ENCODE measurements at places on chromosomes 2 and 18.

DNA sequence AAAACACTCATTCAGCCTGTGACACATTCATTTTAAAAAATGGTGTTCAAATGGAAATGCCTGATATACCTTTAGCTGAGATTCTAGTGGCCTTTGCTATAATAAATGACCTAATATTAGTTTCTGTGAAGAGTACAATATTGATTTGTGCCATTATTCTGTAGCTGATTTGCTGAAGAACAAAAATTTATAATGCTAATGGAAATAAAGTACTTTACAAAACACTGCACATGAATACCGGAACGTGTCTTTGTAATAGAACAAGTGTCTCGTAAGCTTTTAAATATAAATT is 138.7 kb downstream of the WDR7 start:
- no peak for DNase-seq

DNA sequence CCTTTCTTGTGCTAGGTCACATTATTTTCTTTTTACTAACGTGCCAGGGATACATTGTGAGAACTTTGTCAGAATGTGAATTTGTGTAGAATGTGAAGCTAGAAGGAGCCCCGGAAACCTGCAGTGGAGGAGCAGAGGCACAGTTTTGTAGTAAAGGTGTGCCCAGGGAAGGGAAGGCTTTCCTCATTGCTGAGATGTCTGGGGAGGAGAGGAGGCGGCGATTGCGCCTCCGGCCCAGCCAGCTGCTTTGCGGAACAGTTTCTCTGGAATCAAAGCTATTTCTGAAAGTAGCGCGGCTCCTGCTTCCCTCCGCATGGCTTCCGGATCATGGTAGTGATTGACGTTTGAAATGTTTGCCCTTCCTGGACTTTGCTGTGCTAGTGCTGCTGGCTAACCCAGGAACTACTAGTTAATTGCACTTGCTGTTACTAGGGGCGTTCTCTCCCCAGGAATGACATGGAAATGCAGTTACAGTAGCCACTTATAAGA is 83.1 kb upstream of the RBM44 start:
- DNase-seq = no peak

- DNase-seq = no peak
These were observed 45.9 kb upstream of the TXNDC2 start for GRCh38 chr18:9839853-9840252.

DNA sequence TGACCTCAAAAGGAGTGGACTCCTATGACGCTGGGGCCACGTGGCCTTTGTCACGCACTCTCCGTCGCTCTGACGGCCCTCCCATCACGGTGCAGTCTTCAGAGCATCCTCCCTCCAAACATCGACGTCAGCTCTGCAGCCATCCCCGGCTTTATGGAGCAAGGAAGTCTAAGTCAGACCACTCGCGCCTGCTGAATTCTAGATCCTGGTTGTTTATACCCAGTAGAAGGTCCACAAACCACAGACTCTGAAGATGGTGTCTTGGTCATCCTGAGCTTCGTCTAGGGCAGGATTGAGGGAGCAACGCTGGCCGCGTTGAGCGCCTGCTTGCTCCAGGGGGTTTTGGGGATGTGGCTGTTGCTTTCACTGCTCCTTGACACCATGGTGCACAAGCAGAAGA is 228.0 kb upstream of the SALL3 start:
- no peak for DNase-seq

DNA sequence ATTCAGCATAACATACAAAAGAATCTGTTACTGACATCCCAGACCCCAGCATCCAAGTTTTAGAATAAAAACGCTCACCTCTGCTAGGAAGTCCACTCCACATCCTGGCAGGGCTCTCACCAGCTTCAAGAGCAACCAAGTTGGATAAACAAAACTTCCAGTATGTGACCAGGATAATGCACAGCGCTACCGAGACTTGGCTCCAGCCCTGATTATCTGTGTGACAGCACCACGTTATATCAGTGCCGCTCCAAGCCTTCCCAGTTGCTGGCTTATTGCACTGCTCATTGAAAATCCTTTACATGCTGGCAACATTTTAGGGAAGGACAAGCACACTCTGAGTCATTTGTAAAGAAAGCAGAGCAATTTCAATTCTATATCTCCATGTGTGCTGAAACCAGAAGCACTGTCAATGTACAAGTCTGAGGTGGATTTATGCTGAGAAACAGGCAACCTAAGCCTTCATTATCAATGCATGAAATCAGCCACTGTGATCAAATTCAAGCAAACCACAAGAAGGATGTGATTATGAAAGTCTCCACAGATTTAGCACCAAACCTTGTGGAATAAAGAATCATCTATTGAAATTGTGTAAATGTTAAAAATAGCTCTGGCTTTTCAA is 115.7 kb downstream of the ZNF385B start:
- DNase-seq = no peak

- DNase-seq = no peak
These were observed 190.5 kb upstream of the EPAS1 start for GRCh38 chr2:46106690-46107089.

GRCh38 chr2:28227498-28227897 is 165.2 kb upstream of the FOSL2 start:
- no peak for DNase-seq
